ENCODE measurements at places on chromosomes 11 and 22.

GRCh38 chr22:17880020-17880419 is 105.8 kb upstream of the BID start:
- no peak for DNase-seq

- DNase-seq: no peak
Observed at GRCh38 chr11:10158461-10158860, 135.6 kb downstream of the SBF2 start.

DNA sequence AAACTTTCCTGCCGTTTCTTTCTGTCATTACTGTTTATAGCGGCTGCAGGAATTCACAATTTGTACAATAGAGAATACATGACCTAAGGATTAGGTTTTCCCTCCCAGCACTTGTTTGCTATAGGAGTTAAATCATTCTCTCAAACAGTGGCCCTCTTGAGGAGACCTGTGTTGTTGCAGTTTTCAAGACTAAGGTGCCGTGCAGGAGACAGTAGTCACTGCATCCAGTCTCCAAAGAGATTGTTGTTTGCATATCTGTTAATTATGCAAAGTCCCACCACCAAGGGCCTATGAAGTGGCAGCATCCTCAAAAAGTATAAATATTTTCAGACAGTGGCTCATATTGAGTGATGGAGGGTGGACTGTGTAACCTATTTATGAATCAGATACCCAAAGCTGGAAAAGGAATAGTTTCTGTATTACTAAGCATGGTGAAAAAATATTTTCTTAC is 2.3 kb downstream of the PRSS23 start:
- no peak for DNase-seq

DNA sequence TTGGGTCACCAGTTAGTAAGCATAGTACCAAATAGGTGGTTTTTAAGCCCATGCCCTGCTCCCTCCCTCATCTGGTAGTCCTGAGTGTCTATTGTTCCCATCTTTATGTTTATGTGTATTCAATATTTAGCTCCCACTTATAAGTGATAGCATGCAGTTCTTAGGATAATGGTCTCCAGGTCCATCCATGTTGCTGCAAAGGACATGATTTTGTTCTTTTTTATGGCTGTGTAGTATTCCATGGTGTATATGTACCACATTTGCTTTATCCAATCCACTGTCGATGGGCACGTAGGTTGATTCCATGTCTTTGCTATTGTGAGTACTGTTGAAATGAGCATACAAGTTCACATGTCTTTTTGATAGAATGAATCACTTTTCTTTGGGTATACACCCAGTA is 18.2 kb upstream of the SYTL2 start:
- no peak for DNase-seq

GRCh38 chr11:122803306-122803705 is 35.0 kb upstream of the CRTAM start:
- no peak for DNase-seq

DNA sequence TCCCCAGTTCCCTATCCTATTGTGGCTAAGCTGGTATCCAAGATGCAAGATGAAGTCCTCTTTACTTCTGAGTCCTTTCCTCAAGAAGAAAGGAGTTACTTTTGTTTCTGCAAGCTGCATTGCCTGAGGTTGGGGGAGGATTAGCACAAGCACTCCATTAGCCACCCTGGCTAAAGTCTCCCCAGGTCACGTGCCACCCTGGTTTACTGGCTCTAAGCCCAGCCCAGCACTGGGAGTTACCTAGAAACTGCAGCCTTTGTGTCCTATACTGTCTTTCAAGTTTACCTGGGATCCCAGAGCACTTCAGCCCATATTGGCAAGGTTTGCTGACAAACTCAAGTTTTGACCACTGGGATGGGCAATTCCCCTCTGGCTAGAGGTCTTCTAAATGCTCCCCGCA is 78.4 kb upstream of the DBX1 start:
- DNase-seq: no peak

- DNase-seq: no peak
Observed at GRCh38 chr11:86119077-86119476, 50.2 kb upstream of the PICALM start.

GRCh38 chr11:45927684-45928413 is 5.4 kb downstream of the LARGE2 start:
- no peak for DNase-seq

GRCh38 chr22:46561435-46561905 is 24.1 kb upstream of the CELSR1 start:
- DNase-seq: no peak

DNA sequence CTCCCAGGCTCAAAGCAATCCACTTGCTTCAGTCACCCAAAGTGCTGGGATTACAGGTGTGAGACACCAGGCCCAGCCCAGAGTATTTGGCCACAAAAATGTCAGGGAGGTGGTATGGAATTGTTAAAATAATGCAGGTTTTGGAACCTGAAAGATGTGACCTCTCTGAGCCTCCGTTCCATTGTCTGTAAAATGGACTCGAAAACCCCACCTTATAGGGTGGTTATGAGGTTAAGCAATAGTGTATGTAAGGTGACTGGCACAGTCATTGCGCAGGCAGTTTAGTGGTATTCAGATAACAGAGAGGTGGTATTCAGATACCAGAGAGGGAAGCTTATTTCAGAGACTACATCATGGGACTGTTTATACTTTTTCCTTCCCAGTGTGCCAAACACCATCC is 52.5 kb upstream of the PRSS23 start:
- DNase-seq: no peak

GRCh38 chr22:20131859-20132685 is 468 bp downstream of the ZDHHC8 start:
- DNase-seq: no peak

DNA sequence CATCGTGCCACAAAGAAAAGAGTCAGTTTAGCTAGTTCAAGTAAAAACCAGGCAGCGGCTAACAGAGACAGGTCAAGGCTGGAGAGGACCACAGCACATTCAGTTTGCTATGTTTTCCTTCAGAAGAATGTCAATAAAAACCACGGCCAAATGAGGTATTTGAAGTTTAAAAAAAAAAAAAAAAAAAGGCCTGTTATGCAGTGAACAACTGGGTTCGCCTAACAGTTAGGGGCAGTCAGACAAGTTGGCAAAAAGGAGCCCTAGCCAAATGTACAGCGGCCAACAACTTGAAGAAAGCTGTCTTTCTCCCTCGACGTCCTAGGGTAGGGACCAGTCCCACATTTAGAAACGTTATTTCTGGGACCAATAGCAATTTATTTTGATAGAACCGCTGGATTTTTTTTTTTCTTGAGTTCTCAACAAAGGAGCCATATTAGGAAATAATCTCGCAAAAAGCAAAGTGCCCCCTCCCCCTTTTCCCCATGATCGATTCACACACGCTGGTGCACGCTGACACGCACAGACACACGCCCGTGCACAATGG is 237.8 kb downstream of the TTC28 start:
- DNase-seq: no peak

GRCh38 chr11:65152122-65152521 is 17.8 kb upstream of the SYVN1 start:
- no peak for DNase-seq

DNA sequence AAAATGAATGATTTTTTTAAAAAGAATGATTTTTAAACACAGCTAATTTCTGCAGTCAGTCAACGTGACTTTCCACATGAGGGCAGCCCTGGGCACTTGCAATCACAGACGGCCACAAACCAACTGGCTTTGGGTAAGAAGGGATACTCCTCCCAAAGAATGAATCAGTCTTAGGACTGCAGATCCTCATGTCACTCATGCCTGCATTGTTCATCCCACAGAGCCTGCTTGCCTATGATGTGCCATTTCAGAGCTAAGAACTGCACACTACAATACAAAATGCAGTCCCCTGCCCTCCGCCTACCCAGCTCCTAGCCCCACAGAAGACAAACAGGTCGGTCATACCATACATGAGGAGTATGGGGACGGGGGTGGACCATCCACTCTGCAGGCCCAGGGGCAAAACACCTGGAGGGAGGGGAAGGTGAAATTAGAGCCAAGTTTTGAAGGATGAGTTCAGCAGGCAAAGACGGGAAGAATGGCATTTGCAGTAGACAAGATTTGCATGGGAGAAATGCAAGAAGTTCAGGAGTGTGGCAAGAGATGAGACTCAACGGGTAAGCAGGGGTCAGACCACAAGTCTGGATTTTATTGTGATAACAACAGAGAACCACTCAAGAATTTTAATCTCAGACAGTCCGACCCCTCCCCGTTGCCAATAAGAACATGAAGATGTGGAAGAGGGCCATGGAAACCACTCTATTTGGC is 24.7 kb downstream of the PACSIN2 start:
- DNase-seq: no peak

- no peak for DNase-seq
Observed at GRCh38 chr22:42934338-42934737, 77.3 kb upstream of the ARFGAP3 start.

GRCh38 chr11:62553080-62553838 is 6.7 kb upstream of the AHNAK start:
- no peak for DNase-seq

GRCh38 chr11:110473706-110474105 is 44.0 kb downstream of the FDX1 start:
- no peak for DNase-seq

- no peak for DNase-seq
Observed at GRCh38 chr11:83918476-83918875, 632.3 kb upstream of the CCDC90B start.

GRCh38 chr22:37267661-37268413 is 14.5 kb upstream of the CYTH4 start:
- no peak for DNase-seq

DNA sequence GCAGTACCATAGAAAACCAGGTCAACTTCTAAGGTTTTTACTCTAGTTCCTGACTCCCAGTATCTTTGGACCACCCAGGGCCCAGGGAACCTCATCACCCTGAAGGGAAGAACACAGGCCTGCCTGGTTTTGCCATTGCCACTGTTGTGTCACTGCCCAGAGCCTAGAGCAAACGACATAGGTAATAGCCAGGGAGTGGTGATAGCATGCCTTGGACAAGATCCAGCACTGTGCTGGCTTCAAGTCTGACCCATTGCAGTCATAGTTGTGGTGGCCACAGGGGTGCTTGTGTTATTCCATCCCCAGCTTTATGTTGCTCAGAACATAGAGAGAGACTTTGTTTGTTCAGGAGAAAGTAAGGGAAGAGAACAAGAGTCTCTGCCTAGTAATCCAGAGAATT is 2310.2 kb downstream of the LRRC4C start:
- no peak for DNase-seq

DNA sequence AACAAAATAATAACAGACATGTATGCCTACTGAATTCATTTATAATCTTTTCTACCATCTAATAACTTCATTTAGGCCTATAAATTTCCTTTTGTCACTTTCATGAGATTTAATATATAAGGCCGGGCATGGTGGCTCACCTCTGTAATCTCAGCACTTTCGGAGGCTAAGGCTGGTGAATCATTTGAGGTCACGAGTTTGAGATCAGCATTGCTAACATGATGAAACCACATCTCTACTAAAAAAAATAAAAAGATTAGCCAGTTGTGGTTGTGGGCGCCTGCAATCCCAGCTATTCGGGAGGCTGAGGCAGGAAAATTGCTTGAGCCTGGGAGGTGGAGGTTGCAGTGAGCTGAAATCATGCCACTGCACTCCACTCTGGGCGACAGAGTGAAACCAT is 14.2 kb upstream of the NTM start:
- no peak for DNase-seq

GRCh38 chr11:130223291-130223971 is 63.8 kb downstream of the ST14 start:
- DNase-seq: no peak

DNA sequence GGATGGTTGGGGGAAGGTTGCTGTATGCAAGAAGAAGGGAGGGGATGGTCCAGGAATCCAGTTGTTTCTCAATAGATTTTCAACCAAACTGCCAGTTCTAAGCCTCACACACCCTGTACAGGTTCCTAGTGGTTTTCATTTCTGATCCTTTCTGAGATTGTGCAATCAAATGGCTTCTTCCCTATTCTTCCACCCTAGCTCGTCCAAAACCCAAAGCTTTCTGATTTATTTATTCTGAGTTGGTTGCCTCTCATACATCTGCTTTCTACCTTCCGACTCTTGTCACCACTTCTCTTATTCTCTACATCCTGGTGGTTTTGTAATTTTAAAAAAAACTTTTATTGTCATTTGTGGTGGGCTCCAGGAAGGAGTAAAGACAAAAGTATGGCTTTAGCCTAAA is 12.6 kb downstream of the OR5A2 start:
- no peak for DNase-seq

- no peak for DNase-seq
Observed at GRCh38 chr11:78651923-78652842, 77.5 kb upstream of the NARS2 start.

DNA sequence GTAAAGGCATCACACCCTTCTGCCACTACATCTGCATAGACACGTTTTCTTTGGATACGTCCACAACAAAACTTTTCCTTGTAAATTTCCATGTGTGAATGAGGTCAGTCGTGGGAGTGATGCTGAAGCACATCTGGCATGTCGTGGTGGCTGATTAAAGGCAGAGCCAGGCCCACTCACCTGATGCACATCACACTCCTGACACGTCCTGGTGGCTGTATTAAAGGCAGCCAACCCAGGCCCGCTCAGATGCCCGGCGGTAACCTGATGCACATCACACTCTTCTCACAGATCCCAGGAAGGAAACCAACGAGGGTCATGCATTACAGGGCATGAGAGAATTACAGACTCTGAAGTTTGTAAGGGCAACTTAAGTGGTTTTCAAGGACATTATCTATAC is 321.6 kb upstream of the B3GAT1 start:
- DNase-seq: no peak

GRCh38 chr11:134340354-134340964 is 8.7 kb downstream of the GLB1L2 start:
- no peak for DNase-seq

DNA sequence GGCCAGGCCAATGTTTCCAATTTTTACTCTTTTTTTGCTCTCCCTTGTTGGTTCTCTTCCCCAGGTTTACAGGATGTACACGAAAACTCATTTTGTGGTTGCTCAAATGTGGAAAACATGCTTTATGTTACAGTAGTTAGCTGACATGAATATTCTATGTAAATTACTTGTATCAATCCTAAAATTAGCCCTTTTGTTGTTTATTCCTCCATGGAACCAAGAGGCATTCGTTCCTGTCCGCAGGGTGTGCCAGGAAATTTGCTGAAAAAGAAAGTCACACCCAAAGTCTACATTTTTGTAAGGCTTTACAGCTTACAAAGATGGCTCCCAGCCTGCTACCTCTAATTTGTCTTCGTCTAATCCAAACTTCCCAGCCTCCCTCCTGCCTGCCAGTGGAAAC is 652.3 kb downstream of the ETS1 start:
- no peak for DNase-seq

GRCh38 chr11:71322192-71322735 is 69.9 kb upstream of the SHANK2 start:
- DNase-seq: no peak
